ENCODE measurements at places on chromosomes 1 and 21.

GRCh38 chr1:171427852-171428471 is 57.4 kb upstream of the PRRC2C start:
- DNase-seq = peak; percentile 26

GRCh38 chr1:198939956-198940355 is 301.1 kb downstream of the PTPRC start:
- DNase-seq = no peak

DNA sequence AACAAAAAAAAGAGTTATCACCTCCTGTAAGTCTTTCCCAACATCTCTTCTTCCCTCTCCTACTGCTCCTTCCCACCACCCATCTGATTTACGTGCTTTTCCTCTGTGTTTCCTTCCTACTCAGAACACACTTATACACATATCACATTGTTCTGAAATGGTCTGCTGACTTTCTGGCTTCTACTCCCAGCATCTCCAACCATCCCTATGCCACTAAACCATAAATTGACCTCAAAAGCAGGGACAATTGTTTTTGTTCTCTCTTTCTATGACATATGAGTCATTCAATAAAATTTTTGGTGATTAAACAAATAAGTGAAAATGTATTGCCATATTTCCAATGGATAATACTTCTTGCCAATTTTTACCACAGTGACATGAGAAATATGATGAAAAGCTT is 8.2 kb downstream of the GOLPH3L start:
- DNase-seq = no peak

- DNase-seq = no peak
Measured at GRCh38 chr1:12386130-12386529, 156.3 kb downstream of the VPS13D start.

- no peak for DNase-seq
Measured at GRCh38 chr21:42560517-42561179, 47.0 kb downstream of the SLC37A1 start.

Data from hippocampal formation (tissue), 2 donors.